ENCODE measurements at places on chromosomes 1 and 21.

DNA sequence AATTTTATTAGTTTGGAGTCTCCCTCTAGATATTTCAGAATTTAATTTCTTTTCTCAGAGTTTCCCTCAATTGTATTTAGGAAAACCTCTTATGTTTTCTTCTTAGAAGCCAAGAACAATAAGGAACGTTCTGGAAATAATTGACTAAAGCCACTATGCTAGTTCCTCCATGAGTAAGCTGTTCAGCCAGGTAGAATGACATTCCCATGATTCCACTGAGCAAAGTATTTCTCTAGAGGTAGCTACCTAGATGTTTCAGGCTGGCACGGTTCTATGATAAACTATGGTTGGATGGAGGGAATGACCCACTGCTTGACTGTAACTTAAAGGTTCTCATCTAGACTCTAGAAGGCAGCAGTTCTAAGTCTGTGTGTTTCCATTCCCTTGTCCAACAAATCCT is 62.4 kb downstream of the CLDN17 start:
- no peak for DNase-seq

DNA sequence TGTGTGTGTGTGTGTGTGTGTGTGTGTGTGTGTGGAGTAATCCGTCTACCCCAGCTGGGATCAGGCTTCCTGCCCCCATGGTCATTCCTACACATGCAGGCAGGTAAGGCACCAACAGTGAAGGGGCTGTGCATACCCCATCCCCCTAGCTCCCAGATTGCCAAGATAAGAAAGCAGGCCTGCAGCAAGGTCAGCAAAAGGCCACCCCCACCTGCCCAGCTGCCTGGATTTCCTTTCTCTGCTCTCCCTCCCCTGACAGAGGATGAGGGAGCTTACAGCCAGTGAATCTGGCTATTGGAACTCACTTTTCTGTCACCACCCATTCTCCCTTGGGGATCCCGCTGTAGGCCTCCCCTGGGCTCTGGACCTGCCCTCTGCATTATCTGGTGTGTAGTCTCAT is 7.9 kb downstream of the ALX3 start:
- DNase-seq = no peak

GRCh38 chr1:114122941-114123618 is 30.6 kb downstream of the SYT6 start:
- DNase-seq = no peak

DNA sequence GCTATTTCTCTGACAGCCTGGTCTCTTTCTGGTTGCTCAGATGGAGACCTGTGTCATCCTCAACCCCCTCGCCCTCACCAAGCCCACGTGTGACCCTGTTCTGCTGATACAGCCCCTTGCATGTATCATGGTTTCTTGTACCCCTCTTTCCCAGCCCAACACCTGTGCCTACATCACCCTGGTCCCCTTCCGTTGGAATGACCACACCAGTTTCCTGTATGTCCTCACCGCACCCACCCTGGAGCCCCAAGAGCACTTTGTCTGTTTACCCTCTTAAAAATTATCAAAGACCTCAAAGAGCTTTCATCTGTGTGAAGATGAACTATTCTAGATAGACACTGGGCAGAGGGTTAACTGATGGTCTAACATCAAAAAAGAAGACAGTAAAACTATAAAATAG is 179.5 kb downstream of the GALNT2 start:
- DNase-seq = no peak

- DNase-seq = no peak
These were observed 44.2 kb upstream of the CD55 start for GRCh38 chr1:207277241-207277640.

DNA sequence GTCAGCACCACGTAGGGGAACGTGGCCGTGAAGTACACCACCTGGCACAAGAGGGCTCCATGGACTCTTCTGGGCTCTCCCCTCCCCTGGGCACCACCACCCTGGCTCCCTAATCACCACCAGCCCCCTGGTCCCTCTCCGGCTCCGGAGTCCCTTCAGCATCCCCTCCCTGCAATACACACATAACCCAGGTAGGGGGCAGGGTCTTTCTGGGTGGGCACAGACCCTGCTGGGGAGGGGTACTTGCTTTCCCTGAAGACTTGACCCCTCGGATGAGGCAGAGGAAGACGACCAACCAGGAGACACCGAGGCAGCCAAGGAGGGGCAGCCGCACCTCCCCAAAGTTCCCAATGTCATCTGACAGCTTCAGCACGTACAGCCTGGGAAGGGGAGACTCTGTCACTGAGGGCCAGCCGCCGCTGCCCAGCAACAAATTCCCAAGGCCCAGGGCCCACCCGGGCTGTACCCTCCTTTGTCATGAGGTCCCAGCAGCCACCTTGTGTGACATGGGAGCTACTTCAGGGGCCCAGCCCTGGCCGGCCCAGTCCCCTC is 11.3 kb downstream of the CCDC24 start:
- no peak for DNase-seq

- no peak for DNase-seq
These were observed 101.9 kb downstream of the ZNF644 start for GRCh38 chr1:90919900-90920299.

DNA sequence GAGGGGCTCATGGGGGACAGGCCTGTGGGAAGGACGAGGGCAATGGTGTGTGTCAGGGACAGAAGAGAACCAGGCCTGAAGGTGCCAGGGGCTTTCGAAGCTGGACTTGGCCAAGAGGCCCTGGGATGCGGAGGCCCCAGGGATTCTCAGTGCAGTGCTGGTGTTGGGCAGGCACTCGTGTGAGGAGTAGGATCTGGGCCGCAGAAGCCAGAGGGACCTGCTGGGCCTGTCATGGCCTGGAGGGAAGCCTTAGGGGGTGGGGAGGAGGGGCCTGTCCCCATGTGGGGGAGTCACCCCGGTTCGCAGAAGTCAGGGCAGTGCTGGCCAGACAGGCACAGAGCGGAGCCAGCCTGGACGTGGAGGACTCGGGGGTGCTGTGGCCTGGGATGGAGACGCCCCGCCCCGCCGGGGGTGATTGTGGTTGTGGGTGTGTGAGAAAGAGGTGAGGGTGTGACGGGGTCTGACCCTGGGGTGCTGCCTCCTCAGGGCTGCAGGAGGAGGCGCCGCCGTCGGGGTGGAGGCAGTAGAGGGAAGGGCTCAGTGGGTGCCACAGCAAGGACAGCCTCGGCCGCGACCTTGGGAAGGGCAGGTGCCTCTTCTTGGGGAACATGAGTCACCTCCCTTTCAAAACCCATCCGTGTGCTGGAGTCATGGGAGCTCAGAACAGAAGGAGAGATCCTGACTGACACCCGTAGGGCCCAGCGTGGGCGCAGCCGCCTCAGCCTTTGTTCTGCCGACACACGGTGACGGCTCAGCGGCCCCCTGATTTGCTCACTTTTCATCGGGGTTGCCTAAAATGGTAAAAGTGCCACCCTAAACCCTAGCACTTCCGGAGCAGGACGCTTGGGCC is 33.9 kb downstream of the FAAP20 start:
- no peak for DNase-seq

GRCh38 chr1:246492611-246493245 is 14.4 kb downstream of the SMYD3 start:
- DNase-seq = peak; percentile 66

GRCh38 chr1:223715604-223716172 is 3.3 kb downstream of the CAPN2 start:
- DNase-seq = no peak

DNA sequence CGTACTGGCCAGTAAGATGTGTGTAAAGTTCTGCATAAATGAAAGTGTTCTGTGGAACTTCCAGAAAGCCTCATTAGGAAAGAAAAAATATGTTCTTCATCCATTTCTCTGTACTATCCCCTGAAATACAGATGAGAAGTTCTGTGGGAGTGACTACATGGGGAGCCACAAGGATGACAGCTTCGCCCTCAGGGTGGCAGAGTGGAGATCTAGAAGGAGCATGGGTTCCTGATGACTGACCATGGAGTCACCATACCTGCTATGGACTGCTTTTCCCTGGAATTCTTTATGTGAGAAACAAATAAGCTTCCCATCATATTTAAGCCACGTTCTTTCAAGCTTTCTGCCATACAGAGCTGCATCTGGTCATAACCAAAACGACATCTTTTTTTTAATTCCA is 113.9 kb upstream of the RGS1 start:
- no peak for DNase-seq

GRCh38 chr1:23210351-23210785 is 6.9 kb downstream of the HTR1D start:
- DNase-seq = no peak

DNA sequence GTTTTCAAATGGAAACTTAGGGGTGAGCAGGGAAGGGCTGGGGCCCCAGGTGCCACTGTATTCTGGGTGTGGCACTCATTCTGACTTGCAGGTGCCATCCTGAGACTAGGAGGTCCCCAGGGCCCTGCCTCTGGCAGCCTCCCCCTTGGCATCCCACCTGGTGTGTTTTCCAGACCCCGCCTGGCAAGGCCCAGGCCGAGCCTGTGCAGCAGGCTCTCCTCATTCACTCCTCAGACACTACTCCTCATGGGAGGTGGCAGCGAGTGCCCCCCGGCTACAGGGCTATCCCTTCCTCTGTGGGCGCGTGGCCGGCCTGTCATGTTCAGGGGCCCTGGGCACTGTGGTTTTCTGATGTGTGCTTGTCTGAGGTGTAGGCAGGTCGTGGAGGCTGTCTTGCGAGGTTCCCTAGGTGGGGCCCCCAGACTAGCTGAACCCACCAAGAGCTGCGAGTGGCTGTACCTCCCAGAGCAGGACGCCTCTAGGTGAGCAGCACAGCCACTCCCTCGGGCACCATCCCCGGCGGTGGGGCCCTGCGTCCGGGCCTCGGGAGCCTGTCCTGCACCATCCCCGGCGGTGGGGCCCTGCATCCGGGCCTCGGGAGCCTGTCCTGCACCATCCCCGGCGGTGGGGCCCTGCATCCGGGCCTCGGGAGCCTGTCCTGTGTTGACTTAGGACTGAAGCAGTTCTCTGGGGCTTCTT is 13.2 kb downstream of the SLX9 start:
- no peak for DNase-seq

- DNase-seq = no peak
These were observed 132.6 kb upstream of the COA6 start for GRCh38 chr1:234240680-234241079.

DNA sequence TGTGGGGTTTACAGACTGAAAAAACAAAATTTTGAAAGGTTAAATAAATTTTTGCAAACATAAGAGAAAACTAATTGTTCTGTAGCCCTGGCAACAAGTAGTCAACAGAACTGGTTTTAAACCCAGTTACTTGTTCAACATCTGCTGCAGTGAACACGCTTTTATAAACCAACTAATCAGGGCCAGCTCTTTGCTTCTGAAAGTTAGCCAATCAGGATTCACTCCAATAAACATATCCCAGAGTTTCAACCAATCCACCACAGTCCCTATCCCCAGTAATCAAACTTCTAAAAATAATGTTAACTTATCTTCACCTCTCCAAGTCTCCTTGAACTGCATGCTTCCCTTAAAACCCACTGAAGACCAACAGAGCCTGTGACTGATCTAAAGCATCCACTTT is 306.6 kb downstream of the CTH start:
- no peak for DNase-seq

DNA sequence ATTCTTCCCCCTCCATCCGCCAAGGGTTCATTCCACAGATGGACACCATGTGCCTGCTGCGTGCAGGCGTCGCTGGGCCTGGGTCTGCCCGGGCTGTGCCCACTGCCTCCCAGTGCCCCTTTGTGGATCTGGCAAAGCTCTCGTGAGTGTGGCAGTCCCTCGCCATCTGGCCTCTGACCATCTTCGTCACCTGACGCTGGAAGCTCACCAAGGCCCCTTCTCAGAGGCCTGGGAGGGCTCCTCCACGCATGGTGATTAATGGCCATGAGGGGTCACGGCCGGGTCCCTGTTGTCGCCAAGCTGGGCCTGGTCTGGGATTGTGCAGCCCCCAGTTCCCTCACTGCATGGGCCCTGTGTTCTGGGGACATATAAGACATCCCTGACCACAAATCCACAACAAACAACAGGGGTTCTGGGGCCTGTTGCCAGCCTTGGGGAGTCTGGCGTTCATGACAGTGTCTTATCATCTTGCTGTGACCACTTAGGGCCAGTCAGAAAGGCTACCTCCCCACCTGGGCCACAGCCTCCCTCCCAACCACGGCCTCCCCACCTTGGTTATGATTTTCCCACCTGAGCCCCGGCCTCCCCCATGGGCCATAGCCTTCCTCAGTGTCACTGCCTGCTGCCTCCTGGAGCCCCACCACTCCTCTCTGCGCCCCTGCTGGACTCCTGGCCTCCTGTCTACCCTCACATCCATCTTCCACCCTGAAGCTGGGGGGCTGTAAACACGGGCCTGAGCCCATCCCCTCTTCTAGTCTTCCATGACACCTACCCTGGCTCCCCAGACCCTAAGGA is 27.9 kb downstream of the SLC45A1 start:
- no peak for DNase-seq

DNA sequence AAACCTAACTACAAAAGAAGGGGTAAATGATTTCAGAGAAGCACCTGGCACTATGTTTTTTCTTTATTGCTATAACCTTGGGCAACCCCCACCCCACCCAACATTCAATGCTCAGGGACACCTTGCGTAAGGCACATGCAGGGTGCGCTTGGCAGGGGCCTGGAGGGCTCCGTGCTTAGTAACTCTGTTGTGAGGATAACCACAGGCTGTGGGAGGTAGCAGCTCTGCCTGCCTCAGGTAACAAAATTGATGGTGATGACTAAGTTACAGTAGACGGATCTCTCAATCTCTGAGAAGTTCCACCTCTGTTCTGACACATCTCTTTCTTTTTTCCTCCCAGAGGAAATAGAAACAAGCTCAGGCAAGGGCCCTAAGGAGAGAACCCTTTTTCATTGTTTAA is 8.7 kb upstream of the CCN1 start:
- DNase-seq = no peak

DNA sequence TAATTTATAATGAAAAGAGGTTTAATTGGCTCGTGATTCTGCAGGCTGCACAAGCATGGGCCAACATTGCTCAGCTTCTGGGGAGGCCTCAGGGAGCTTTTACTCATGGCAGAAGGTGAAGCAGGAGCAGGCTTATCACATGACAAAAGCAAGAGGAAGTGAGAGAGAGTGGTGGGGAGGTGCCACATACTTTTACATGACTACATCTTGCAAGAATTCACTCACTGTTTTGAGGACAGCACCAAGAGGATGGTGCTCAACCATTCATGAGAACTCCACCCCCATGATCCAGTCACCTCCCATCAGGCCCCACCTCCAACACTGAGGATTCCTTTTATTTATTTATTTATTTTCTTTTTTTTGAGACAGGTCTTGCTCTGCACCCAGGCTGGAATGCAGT is 5.5 kb upstream of the PLEKHM2 start:
- DNase-seq = no peak

DNA sequence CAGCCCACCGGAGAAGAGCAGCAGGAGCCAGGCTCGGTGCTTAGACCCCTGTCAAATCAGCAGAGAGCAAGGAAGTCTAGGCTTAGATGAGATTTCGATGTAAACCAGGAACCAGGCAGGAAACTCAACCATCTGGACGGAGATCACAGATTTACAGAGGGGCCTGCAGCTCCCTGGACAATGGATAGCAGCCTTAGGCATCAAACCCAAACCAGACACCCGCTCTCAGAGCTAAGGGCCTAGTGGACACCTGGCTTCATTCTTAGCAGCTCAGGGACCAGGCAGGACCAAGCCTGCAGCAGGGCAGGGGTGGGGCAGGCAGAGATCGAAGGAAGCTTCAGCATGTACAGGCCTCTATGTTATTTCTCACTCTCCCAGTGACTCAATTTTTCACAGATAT is 127.8 kb upstream of the FMN2 start:
- DNase-seq = no peak

Data from activated CD4-positive, alpha-beta T cell treated with anti-CD3 and anti-CD28 coated beads, Interleukin-2, amount 50 U/mL, for 48 hours (primary cell).